ENCODE measurements at places on chromosomes 5 and 9.

GRCh38 chr5:140547508-140548299, at the start of gene EIF4EBP3:
Gene EIF4EBP3 (plus strand): TSS chr5:140547662. CDS start chr5:140547738, 76 bp downstream.
- DNase-seq = peak; percentile 67

GRCh38 chr5:108381350-108381953, 446 bp downstream of the FBXL17 start:
- DNase-seq = peak; percentile 40

DNA sequence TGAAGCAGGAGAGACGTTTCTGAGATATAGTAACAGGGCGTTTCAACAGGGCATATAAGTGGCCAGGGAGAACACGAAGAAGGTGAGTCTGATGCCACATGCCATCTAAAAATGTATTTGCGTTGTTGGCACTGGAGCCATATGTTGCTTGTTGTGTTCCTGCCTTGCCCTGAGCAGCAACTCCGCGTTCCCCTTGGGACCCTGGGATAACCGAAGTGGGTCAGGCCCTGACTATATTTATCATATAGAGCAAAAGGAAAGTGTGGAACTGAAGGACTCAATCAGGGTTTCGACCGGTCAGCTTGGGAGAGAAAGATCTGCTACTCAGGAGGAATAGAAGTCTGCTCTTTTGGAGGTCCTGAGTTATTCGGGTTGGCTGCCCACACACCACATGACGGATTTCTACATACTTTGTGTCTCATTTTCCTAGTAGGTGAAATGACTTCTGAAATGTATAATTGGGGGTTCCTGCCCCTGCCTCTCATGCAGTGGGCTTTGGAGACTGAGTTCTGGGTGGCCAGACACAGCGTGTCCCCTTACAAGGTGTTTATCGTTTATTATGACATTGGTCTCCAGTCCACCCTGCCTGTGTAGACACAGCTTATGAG, 3.0 kb downstream of the STC2 start:
- DNase-seq = no peak

DNA sequence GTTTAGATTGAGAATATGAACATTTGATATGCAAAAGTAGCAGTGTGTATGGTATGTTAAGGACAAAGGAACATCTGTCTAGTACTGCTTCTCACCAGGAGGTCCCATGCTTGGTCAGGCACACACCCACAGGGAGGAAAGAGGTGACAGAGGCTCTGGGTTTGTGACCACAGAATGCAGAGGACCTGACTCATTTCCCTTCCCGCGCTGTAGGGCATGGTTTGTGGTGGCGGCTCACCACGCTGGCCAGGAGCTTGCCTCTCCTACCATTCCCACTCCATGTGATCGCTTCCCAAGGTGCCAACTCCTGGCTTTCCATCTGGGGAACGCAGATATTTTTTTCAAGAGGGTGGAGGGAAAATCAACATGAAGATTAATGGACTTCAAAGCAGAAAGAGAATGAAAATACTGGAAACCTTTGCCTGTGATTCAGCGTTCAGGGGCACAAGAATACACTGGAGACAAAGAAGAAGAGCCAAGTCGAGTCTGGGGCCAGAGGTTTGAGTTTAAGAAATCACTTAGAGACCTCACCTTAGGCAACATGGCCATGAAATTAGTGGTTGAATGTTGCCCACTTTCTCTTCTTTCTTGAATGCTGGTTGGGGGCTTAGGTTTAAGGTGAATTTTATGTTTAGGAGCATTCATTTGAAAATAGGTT, 477.8 kb downstream of the CCDC171 start:
- DNase-seq = no peak

DNA sequence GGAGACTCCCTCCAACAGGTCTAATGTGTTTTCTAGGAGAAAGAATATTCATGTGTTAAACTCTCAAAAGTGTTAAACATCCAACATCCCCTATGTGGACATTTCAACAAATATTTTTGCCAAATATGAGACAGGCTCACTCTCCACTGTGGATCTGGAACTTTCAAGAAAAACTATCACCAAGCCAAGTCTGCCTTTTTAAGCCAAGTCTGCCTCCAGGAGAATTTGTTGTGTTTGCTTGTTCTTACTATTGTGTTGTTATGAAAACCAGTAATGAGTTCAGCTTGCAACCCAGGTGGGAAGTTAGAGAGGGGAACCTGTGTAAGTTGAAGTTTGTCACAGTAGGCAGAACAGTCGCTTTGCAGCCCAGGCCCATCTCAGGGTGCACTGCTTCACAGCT, 228.1 kb downstream of the NFIB start:
- DNase-seq = no peak

DNA sequence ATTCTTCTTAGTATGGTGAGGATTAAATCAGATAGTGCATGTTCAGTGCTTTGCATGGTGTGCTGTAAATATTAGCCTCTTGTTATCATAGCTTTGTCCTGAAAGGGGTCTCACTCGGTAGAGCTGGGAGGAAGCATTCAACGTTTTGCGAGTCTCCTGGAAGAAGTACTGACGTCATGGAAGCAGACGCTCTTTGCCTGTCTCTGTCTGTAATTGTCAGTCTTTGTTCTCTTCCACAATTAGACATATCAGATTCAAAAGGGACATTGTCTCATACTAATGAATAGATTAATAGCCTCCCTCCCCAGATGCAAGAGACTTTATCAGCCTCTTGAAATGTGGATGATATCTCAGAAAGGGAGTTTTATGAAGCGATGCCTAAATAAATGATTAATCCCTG, 91.8 kb upstream of the CXCL14 start:
- DNase-seq = no peak
